ENCODE measurements at places on chromosomes 7 and 10.

DNA sequence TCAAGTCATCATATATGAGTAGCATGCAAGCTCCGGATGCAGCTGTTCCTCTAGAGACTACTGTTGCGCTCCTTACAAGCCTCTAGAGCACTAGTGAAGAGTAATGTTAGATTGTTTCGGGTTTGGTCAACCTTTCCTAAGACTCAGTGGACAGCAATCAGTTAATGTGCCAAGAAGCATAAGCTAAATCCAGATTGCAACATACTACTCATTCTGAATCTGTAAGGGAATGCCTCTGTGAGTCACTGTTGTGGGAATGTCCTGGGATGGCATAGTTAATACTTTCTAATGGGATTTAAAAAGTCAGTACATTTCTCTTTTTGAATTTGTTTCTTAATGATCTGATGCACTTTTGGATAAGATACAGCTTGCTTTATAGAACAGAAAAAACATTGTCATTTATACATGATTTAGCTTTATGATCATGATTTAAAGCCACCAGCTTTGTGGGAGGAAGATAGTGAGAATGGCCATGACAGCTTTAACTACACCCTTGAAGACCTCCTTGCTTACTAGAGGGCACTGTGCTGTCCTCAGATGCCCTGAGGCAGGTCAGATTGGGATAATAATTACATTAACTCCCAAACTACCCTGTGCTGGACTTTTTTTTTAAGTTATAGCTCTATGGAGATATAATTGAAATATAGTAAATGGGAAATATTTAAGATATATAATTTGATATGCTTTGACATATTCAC is 138.4 kb downstream of the SDK1 start:
- DNase-seq = no peak

GRCh38 chr7:155993420-155994278 is 181.4 kb upstream of the SHH start:
- DNase-seq = no peak

DNA sequence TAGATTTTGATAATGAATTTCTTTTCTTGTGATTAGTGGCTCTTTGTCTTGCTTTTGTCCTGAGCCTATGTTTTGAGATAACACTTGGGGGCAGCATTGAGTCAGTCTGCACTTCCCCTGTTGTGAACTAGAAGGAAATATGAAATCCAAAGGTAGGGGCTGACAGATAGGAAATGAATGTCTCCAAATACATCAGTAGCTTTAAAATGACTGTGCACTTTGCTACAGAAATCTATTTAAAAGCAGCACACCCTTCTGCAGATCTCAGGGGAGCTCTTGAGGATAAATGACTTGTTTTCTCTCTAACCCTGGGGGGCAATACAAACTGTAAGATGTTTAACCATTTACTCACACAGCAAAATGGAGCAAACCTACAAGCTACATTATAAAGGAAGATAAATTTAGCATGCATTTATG is 176.0 kb upstream of the MYO3A start:
- DNase-seq = no peak

- peak; percentile 88 for DNase-seq
Measured at GRCh38 chr10:114043532-114044246, at the start of gene ADRB1. ADRB1 (plus strand) TSS chr10:114043866; CDS start chr10:114044133, 267 bp downstream.

DNA sequence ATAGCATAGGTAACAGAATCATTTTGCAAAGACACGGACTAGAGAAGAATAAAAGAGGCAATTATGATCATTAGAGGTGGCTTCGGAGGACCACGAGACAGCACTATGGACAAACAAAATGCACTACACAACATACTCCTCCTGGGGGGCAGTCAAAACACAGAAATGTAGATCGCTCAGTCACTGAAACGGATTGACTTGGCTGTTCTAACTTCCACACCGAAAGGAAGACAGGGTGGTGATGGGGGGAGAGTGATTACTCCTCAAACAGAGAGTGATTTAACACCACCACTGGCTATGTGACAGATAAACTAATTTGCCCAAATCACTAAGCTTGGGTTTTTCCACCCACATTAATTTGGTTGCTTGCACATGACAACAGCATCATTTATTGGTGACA is 14.1 kb upstream of the PPA1 start:
- no peak for DNase-seq

- DNase-seq = no peak
Measured at GRCh38 chr7:139992353-139993044, 70.3 kb downstream of the PARP12 start.

GRCh38 chr7:66460921-66461361 is 167.7 kb upstream of the KCTD7 start:
- DNase-seq = no peak

DNA sequence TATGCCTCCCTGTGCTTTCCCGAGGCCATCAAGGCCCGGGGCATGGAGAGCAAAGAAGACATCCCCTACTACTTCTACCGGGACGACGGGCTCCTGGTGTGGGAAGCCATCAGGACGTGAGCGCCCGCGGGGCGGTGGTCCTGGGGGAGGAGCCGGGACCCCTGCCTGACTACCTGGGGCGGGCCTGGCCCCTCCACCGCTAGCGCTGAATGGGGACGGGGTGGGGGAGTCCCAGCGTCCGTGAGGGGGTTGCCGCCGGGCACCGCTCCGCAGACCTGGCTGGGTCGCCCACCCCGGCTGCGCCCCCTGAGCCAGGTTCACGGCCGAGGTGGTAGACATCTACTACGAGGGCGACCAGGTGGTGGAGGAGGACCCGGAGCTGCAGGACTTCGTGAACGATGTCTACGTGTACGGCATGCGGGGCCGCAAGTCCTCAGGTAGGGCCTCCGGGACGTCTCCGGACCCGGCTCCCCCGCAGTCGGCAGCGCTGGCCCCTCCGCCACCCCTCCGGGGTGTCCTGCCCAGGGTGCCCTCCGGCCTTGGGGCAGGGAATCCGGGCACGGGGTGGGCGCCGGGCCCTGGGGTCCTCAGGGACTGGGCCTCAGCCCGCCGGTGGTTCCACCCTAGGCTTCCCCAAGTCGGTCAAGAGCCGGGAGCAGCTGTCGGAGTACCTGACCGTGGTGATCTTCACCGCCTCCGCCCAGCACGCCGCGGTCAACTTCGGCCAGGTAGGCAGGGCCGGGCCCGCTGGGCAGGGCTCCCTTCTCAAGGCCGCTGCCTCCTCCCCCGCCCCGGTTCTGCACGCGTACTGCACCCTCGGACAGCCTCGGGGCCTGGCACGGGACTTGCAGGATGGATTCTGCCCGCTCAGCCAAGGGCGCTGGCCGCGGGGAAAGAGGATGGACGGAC is 69.3 kb downstream of the ALOX5 start:
- DNase-seq = no peak

GRCh38 chr10:43402880-43403452 is 6.0 kb downstream of the HNRNPF start:
- no peak for DNase-seq

DNA sequence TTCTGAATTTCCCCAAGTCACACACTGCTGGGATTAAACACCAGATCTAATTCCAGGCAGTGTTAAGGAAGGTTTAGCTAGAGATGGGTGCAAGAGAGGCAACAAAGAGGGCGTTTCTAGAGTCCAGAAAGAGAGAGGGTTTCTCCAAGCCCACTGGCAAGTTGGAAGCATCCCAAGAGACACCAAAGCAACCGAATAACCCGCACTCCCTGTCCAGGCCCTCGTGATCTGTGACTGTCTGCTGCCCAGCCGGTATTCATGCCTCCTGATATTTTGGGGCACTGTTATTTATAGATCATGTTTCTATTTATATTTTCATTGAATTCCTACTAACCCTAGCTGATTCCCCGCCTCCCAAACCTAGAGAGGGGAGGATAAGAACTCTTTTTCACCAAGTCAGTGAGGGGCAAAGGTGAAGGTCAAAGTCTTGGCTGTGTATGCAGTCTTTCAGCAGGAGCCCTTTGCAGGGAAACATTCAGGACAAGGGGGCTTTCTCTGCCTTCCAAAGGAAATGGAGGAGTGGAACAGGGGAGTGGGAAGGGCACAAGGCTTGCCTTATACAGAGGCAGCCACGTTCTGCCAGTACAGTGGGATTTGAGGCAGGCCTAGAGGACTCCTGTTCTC is 103.6 kb downstream of the SH3PXD2A start:
- no peak for DNase-seq

DNA sequence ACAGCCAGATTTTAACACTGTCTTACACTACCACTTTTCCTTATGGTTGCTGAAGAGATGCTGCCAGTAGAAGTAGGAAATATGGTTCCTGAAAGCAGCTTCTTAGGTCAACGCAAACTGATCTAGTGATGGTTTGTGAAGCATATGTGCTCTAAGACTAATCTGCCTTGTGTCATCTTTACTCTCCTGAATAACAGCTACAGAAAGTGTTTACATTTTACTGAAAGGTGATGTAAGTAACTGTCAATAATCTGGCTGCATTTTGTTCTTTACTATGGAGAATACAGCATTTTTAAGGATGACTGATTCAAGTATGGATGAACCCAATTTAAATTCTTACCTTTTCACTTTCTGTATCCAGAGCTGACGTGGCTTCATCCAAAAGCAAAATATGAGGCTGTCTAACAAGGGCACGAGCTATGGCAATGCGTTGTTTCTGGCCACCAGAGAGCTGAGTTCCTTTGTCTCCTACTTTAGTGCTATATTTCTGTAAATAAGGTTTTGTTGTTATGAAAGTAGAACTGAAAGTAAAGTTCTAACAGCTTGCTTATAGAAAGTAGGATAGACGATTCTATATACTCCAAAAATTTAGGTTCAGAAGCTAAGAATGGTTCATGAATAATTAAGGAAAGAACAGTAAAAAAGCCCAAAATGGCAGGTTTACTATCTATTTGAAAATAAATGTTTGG is 30.2 kb upstream of the ABCB4 start:
- no peak for DNase-seq

- no peak for DNase-seq
Measured at GRCh38 chr10:96229568-96230030, 41.8 kb downstream of the BLNK start.

- DNase-seq = no peak
Measured at GRCh38 chr7:16562456-16563220, 36.0 kb downstream of the LRRC72 start.

- DNase-seq = no peak
Measured at GRCh38 chr7:35463176-35463700, 209.3 kb upstream of the TBX20 start.

- DNase-seq = no peak
Measured at GRCh38 chr7:134701272-134701671, 54.6 kb downstream of the BPGM start.

GRCh38 chr10:77548157-77548556 is 89.5 kb downstream of the KCNMA1 start:
- no peak for DNase-seq

GRCh38 chr7:157496416-157497275 is 159.8 kb downstream of the DNAJB6 start:
- DNase-seq = no peak

DNA sequence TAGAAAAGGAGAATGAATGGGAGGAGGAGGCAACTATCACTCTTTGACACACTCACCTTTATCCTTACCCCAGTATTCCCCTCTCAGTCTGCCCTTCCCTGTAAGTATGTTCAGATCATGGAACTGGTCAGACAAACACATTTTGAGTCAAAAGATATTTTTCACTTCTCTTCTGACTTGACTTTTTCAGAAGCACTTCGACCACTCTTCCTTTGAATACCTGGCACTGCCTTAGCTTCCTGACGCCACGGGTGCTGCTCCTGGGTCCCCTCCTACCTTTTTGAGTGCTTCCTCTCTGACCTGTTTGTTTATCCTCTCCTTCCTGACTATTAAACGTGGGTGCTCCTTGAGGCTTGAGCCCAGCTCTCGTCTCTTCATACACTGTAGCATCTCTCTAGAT is 19.8 kb upstream of the C10orf67 start:
- DNase-seq = no peak

- no peak for DNase-seq
Measured at GRCh38 chr7:138848056-138848980, 50.3 kb upstream of the ATP6V0A4 start.

- no peak for DNase-seq
Measured at GRCh38 chr10:111504376-111504775, 427.5 kb downstream of the ADRA2A start.

GRCh38 chr10:102761981-102762380 is 18.2 kb downstream of the WBP1L start:
- DNase-seq = no peak

DNA sequence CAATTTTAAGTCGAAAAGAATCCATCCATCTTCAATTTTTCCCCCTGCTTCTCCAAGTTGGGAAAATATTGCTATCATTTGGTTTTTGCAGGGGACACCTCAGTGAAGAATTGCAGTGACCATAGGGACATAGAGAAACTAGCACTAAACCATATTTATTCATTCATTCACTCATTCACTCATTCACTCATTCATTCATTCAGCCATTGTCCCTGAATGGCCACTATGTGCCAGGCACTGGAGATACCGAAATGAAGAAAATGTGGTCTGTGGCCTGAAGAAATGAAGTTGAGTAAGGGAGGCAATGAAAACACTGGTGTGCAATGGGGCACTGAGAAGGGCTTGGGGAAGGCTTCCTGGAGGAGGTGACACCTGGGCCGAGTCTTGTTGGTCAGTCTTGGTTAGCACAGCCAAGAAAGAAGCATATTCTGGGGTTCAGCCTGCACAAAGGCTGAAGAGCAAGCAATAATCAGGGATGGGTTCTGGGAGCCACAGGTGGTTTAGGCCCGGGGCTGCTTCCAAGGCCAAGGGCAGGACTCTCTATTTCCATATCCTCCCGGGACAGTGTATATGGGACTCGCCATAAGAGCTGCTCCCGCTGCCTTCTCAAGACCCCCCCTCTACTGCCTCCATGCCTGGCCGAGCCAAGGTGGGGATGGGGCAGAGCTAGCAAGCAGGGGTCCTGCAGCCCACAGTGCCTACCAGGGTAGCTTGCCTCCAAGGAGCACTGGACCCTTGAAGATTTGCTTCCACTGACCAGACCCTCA is 25.5 kb upstream of the C10orf105 start:
- DNase-seq = no peak

DNA sequence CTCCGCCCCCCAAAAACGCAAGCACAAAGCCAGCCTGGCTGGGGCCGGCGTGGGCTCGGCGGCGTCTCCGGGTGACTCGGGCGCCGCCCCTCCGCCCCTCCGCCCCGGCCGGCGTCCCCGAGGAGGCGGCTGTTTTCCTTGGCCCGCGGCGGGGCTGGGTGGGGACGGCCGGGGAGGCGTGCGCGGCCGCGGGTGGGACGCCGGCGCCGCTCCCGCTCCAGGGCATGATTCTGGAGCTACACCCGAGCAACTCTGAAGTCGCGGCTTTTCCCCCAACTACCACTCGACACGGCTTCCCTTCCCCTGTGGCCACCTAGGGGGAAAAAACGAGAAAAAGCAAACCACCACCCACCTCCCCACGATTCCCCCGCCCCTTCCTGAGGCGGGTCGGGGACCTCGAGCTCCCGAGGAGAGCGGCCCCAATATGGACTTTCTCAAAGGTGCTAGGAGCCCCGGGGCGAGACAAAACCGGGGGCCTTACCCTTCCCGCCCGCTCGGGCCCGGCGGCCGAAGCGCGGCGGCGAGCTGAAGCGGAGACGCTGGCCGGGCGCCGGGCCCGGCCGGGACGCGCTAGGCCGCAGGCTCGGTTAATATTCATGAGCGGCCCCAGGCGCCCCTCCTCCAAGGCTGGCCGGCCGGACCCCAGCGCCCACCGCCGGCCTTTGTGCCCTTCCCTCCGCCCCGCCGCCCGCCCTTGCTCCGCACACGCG is 856 bp downstream of the ARHGAP21 start:
- DNase-seq = no peak

Measured in RWPE2 (cell line).